Myocyte (in vitro differentiated cells): ENCODE measurements at places on chromosomes 2 and 18. TPM values are rescaled to one million over a fixed set of nuclear protein-coding genes. Genes with fewer than 3 reads are reported as not detected.

DNA sequence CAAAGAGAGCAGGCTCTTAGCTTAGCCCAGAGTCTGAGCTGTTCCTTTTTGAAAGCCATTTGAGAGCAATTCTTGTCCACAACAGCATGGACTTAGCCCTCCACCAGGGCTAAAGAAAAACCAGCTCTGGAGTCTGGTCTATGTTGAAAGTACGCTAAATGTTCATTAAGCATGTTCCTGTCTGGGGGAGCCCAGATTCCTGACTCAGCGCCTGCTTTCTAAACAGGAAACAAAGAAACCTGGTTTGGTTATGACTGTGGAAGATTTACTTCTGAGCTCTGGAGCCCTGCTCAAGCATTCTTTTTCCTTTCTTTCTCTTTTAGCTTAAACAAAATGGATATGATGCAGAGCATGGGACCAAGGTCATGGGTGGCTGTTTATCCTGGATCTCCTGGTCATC lies 279.8 kb downstream of the RBM43 start:
- no peak for DNase-seq

Gene IL36B
- not detected in 2 replicates for total RNA-seq

Gene IFIH1
- 4.5 and 5.1 TPM in 2 replicates for total RNA-seq

GRCh38 chr18:40011201-40011600 lies 1943.8 kb upstream of the PIK3C3 start:
- no peak for DNase-seq

Gene TUBB6
- 1,598 and 1,800 TPM in 2 replicates for total RNA-seq
